ENCODE measurements at places on chromosomes 5 and 9.

DNA sequence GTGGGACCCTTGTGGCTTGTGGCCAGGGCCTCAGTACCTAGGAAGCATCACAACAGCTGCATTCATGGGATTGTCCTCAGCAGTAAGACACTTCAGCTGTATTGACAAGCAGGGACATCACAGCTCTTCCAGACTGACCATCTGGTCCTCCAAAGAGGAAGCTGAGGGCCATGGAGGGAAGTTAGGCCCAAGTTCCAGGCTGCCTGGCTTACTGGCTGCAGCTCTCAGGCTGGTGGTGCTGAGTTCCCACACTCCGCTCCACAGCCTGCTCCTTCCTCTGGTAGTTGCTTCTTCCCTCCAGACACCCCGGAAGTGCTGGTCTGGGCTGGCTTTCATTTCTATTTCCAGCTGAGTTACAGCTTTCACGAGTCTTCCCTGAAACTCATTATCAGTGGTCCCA is 5.7 kb upstream of the STING1 start:
- no peak for DNase-seq

- no peak for DNase-seq
Observed at GRCh38 chr9:85030316-85030715, 360.8 kb downstream of the NTRK2 start.

GRCh38 chr5:178450121-178451028 is 139.8 kb downstream of the COL23A1 start:
- no peak for DNase-seq

GRCh38 chr9:115810166-115810565 is 343.4 kb upstream of the PAPPA start:
- DNase-seq = no peak

DNA sequence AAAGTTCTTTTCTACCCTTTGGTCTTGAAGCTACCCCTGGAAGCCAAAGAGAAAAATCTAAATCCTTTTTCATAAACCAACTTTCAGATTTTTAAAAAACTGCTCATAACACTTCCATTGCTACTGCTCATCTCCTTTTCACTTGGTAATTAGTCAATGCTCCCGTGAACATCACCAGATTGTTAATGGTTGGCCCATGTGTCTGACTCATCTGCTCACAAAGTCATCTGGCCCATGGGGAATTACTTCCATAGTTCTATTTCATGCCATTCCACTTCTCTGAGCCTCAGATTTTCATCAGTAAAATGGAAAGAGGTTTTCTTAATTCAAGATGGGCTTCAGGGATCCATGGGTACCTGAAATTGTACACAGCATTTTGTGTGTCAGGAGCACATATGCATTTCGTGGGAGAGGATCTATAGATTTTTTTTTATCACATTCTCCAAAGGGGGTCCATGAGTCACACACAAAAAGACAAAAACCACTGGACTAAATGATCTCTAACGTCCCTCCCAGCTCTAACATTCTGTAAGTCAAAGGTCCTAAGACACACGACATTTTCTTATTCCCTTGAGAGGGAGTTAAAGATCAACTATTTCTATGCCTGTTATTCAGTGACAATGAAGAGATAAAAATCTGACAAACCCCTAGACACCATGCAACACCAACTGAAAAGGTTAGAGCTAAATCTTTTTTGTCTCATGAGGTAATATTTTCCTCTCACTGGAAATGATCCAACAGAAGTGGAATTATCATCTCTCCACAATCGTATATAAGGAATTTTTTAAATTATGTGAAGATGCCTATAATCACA is 75.4 kb downstream of the TEX10 start:
- DNase-seq = no peak

GRCh38 chr9:80615964-80616363 is 1044.2 kb downstream of the TLE4 start:
- no peak for DNase-seq

GRCh38 chr5:83683836-83684235 is 36.8 kb downstream of the HAPLN1 start:
- DNase-seq = no peak

GRCh38 chr9:135343837-135344522 is 135.6 kb upstream of the PPP1R26 start:
- no peak for DNase-seq

DNA sequence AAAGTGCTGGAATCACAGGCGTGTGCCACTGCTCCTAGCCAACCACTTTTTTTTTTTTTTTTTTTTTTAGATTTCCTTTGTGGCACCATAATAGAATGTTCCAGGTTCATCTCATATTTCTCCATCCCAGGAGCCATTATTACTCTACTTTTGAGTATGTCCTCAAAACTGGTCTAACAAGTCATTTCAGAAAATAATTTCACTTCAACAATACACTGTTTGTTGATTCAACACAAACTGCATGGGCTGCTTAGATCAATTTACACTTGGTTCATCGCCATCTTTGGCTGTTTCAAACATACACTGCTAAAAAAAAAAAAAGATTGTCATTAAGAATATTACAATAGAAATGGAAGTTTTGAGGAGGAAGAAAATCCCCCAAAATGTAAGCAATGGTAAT is 57.9 kb downstream of the CSNK1A1 start:
- no peak for DNase-seq

DNA sequence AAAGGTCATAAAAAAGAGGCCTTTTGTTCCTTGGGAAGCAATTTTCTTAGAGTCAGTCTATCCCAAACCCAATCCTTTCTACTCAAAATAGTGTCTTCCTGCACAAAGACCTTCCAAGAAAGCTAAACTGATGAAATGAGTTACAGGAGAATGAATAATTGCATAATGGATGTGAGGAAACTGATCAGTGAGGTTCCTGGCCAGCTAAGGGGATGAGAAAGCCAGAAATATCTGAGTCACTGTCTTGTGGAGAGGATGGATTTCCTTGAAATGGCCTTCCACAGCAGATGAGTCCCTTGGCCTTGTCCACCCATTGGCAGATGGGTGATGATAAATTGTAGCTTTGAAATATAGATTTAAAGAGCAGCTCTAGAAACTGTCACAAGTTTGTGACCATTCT is 756.1 kb downstream of the DNAH5 start:
- no peak for DNase-seq

GRCh38 chr5:152063004-152063403 is 138.4 kb upstream of the GLRA1 start:
- DNase-seq = no peak

DNA sequence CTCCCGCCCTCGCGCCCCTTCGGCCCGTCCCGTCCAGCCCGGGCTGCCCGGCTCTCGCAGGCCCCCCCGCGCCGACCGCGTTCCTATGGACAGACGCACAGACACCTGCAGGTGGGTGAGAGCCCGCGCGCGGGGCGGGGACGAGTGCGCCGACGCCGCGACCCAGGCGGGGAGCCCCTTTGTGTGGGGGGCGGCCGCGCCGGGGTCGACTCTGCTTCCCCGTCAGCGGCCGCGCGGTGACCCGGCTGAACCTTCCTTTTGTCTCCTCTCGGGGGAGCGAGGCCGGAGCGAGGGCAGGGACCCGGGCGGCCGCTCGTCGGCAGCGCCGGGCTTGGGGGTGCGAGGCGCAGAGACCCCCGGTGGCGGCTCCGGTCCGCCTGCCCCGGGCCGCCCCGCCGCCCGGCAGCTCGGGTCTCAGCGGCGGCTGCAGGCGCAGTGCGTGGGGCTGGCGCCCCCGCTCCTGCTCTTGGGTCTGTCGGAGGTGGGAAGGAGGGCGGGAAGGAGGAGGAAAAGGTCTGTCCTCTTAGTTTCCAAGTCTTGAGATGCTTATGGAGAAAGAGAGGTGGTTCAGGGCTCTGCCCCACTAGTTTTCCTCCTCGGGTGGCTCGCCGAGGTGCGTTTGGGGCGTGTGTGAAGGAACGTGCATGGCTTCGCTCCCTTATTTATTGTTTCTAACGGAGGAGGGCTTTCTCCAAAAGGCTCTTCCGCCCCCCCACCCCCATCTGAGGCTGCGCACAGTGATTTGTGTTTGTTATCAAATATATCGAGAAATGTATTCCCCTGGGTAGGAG is 576 bp downstream of the KIAA1958 start:
- DNase-seq = no peak

DNA sequence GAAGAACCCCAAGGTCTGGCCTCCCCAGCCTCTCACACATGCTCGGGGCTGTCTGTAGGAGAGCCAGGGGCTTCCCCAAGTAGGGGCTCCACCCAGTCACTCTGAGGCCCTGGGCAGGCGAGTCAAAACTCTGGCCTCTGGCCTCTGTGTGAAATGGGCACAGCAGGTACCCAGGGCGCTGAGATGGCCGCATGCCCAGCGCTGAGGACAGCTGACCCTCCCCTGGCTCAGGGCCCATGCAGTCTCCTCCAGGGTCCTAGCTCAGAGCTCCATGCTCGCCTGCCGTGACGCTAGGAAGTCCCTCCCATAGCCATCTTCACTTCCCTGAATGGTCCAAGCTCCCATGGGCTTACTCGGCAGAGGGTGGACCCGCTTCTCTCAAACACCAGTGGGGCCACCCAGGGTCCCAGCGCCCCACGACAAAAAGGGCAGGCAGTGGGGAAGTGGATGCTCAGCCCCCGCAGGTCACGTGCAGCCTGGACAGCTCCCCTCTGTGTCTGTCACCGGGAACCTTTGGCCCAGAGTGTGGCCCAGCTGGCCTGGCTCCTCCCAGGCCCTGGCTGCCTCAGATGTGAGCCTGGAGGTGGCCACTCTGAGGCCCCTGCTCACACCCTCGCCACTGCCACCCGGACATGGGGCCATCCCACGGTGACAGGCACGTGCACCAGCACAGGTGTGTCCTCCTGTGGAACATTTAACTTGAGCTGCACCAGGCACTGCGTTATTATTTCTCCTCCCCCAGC is 12.2 kb upstream of the VAV2 start:
- no peak for DNase-seq

DNA sequence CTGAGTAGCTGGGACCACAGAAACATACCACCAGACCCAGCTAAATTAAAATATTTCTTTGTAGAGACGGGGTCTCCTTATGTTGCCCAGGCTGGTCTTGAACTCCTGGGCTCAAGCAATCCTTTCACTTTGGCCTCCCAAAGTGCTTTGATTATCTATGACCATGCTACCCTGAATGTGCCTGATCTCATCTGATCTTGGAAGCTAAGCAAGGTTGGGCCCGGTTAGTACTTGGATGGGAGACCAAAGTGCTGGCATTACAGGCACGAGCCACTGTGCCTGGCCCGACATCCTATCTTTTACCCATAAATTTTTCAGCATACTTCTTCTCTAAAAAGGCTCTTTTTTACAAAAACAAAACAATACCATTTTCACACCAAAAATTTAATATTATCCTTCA is 137.0 kb upstream of the LRRTM2 start:
- DNase-seq = no peak

- no peak for DNase-seq
Observed at GRCh38 chr5:148976569-148977381, 86.1 kb downstream of the SH3TC2 start.

DNA sequence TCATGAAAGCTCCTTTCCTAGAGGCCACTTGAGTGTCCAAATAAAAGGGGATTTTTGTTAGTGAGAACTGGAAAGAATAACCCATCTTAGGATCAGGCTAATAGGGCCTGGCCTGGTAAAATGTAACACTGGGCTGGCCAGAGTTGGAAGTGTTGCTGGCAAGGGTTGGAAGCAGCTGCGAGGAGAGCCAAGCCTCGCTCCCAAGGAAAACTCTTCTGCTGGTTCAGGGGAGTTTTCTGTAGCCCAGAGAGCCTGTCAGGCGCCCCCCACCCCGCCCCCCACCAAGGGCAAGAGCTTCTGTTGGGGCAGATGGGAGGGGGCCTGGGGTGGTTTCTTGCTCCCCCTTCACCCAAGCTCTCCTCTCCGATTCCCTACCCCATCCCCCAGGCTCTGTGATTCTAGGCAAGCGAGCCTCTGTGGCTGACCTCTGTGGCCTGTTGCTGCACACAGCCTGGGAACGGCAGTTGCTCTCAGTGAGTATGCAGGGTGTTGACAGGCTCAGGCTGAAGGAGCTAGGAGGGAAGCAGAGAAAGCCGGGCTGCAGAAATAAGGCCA is 547.8 kb downstream of the CCDC171 start:
- no peak for DNase-seq

- DNase-seq = no peak
Observed at GRCh38 chr5:81789033-81789432, 38.1 kb upstream of the SSBP2 start.

DNA sequence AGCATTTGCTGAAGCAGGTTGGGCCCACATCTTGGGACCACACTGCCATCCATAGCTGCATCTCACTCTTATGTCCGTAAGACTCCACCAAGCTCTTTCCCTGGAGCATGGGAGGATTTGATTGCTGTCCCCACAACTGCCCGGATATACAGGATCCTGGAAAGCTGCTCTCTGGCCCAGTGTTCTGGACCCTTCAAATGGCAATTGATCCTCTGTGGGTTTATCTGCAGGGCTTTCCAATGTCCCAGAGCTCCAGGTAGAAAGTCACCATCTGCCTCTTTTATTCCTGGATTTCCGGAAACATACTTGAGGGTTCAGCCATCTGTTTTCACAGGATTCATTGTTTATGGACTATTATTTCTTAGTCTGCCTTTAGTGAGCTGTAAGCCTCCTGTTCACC is 214.6 kb downstream of the SREK1 start:
- no peak for DNase-seq

DNA sequence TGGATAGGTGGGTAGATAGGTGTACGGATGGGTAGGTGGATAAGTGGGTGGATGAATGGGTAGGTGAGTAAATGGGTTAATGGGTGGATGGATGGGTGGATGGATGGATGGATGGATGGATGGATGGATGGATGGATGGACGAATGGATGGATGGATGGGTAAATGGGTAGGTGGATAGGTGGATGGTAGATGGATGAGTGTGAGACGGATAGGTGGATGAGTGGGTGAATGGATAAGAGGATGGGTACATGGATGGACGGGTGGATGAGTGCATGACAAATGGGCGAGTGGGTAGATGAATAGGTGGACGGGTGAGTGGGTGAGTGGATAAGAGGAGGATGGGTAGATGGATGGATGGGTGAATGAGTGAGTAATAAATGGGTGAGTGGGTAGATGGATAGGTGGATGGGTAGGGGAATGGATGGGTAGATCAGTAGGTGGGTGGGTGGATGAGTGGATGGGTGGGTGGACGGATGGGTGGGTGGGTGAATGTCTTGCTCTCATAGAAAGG is 179.2 kb downstream of the FGF18 start:
- no peak for DNase-seq

DNA sequence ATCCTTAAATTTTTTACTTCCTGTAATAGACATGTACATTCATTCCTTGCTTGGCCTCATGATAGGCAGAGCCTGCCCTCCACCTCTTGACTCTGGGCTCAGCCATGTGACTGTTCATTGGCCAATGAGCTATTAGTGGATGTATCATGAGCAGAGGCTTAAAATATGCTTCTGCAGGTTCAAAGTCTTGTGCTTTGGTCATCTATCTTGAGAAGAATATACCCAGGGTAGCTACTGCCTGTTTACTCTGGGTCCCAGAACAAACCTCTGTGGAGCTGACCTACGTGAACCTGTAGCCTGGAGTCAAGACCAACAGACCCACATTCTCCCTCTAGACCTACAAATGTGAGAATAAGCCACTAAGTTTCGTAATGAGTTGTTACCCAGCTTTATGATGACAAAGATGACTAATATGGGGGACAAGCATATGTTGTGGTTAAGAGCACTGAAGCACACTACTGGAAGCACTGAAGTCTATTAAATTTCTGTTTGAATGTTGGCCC is 244.4 kb downstream of the MAST4 start:
- no peak for DNase-seq

- DNase-seq = no peak
Observed at GRCh38 chr5:141051521-141051866, 320 bp downstream of the PCDHB1 start.

GRCh38 chr5:74503-75109 is 17.4 kb upstream of the PLEKHG4B start:
- DNase-seq = no peak

- no peak for DNase-seq
Observed at GRCh38 chr5:72510610-72511181, 3.5 kb upstream of the ZNF366 start.

GRCh38 chr9:134522976-134523375 is 118.6 kb upstream of the COL5A1 start:
- no peak for DNase-seq

- no peak for DNase-seq
Observed at GRCh38 chr9:73157811-73158210, 6.1 kb downstream of the ANXA1 start.
